ENCODE measurements at places on chromosomes 16 and 17.

DNA sequence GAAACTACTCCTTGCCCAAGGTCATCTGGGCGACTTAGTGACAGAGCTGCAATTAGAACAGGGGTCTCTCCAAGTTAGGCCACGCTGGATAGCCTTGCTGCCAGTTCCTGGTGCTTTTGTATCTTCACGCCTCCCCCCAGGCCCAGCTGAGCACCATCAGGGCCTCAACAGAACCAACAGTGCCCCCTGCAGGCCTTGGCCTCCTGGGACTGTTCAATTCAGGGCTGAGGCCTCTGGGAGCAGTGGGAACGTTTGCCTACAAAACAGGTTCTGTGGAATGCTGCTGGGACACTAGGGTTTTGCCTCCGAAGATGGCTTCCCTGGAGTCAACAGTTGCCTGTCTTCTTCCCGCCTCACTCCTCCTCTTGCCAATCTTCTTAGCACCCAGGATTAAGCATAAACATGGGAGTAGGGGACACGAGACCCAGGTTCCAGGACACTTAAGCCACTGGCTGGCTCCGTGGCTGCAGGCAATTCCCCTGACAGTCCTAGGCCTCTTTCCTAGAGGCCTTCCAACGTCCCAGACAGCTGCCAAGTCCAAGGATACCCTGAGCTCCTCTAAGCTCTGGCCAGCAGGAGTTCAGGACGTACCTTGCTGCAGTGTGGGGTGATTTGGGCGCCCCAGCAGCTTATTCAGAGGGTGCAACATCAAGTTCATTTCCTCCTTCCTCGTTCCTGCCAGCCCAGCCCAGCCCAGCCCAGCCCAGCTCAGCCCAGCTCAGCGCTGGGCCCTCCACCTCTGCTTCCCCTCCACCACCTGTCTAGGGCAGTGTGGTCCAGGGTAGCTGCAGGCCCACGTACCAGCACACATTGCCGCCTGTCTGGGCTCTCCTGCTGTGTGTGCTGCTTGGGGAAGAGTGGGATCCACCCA, 246.6 kb upstream of the RPL38 start:
- no peak for DNase-seq

DNA sequence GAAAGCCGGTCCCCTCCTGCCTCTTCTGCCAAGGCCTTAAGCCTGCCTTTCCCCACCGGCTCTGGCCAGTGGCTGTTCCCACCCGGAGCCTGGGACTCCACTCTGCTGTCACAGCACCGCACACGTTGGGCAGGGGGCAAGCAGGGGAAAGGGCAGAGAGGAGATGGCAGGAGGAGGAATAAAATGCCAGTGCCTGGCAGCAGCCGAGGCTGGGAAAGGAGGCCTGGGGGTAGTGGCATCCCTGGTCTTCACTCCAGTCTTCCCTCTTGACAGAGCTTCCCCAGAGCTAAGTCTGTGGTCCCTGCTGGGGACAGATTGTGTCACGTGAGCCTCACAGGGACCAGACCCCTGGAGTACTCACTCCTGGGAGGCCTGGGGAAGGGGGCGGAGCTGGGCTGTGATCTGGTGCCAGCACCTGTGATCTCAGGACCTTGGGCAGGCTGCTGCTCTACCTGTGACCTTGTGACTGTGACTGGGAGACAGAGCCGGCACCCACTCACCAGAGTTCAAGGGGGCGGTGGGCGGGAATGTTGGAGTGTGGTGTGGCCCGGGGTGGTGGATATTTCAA, 97.2 kb upstream of the GSE1 start:
- no peak for DNase-seq

DNA sequence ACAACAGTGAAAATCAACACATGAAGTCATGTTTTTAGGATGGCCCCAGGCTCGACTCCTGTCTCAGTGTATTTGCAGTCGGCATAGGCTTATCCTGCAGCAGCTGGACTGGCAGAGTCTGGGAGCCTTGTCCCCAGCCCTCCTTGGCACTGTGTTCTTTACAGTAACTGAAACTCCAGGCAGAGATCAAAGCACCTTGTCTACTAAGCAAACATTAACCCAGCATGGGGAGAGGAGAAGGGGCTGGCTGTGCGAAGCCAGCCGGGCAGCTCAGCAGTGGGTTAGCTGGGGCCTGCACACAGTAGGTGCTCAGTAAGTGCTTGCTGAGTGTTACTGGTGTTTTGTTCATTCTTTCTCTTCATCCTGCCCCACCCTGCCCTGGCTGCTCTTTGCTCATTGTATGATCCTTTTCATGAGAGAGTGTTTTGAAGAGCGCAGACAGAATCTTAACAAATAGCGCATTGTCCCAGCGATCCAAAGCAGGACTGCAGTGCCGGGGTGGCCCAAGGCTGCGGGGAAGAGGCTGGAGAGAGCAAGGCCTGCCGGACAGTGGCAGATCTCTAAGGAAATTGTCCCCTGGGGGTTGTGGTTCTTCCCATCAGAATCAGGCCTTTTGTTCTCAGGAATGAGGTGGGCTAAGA, 23.5 kb upstream of the ITGB4 start:
- no peak for DNase-seq

DNA sequence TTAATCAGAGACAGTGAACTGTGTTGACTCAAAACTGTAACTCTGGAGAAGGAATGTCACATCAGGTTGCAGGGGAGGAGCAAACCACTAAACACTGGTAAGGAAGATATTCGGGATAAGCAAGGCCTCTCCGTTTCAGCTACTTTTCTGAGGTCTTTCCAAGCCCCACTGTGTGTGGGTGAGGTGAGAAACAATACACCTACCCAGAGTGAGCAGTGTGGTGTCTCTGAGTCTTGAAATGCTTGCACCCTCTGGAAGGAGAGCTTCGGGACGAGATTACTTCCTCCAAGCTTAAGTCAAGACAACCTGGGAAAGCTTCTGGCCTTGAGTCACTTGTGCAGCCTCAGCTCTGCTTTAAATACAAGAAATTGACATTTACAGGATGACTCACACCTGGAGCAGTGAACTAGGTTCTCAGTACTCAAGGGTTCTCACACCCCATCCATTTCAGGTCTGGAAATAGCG, 2.5 kb upstream of the MAP3K14 start:
- DNase-seq, result no peak

DNA sequence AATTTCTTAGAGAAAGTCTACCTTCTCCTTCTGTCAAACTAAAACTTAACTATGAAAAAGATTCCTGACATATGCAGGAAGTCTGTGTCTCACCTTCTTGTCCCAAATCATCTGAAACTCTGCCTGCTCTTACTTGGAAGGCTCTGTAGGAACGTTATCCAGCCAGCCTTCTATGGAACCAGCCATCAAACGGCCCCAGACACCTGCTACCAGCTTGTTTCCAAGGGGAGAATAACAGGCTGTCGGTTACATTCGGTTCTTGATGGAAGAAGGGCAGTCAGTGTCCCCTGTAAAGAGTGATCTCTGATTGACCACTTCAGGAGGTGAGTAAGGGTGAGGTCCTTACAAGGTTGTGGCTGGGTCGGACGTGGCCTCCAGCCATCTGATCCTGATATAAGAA, 1.7 kb downstream of the ADAMTS18 start:
- DNase-seq, result no peak

- DNase-seq, result no peak
These were observed 109.2 kb upstream of the NACA2 start for GRCh38 chr17:61700252-61700651.

- DNase-seq, result no peak
These were observed 23.7 kb upstream of the XYLT2 start for GRCh38 chr17:50322271-50322670.

DNA sequence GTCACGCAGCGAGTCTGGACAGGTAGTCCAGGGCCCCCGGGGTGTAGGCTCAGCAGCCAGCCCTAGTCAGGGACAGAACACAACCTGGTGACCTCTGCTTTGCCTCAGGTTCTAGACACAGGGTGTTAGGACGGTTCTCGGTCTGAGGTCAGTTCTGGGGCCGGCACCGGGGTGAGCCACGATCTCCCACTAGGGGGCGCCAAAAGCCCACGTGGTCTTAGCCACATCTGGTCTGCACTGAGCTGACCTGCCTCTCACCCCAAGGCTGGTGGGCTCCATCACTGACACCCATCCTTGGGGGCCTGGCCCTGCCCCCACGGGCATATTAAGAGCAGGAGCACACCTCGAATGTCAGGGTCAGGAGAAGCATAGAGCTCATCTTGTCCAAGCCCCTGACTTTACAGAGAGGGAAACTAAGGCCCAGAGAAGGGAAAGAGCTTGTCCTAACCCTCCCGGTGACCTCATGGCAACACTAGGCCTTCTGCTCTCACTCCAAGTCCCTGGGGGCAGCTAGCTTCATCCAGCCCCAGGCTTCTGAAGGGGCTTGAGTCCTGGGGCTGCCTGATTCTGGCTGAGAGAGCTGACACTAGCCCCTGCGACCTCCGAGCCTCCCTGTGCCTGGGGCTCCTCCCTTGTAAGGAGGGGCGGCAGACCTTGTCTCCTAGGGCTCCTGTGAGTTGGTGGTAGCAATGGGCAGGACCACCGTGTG, 9.0 kb downstream of the SLC5A10 start:
- DNase-seq, result peak; percentile 59

DNA sequence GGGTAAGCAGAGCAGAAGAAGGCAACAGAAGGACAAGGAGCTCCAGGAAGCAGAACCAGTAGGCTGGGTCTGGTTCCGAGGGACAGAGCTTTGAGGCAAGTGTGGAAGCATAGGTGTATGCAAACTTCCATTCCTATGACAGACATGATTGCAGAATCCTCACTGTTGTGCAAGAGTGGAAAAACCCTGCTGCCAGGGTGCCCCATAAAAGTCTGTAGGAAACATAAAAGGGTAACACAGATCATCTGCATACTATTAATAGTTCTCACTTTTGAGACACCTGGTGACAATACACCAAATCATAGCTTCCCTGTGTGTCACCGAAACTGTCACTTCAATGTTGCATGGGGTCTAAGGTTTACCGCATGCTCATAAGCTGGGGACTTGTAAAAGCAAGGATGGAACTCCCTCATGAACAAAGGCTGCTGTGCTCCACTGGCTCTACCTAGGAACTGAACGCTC, 39.7 kb downstream of the ARHGAP17 start:
- no peak for DNase-seq

DNA sequence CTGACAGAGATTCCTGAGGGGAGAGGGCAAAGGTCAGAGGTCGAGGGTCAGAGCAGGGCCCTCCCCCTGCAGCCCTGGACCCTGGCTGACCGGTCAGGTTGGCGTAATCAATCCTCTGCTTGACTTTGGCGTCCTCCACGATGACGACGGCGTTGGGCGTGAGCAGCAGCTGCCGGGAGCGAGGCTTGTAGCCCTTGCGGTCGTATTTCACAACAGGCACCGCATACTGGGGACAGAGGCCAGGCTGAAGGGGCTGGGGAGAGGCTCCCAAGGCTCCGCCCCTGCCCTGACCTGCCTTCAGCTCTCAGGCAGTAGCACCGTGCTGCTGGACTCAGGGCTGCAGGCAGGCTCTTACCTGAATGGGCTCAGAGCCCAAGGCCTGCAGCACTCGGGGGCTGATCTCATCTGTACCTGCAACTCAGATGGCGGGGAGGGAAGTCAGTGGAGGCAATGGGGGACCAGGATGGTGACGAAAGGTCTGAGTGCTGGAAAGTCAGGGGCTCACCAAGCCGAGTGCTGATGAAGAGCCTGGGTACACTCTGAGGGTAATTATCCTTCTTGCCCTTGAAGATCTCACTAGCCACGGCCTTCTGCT, 12.0 kb upstream of the CRK start:
- no peak for DNase-seq

DNA sequence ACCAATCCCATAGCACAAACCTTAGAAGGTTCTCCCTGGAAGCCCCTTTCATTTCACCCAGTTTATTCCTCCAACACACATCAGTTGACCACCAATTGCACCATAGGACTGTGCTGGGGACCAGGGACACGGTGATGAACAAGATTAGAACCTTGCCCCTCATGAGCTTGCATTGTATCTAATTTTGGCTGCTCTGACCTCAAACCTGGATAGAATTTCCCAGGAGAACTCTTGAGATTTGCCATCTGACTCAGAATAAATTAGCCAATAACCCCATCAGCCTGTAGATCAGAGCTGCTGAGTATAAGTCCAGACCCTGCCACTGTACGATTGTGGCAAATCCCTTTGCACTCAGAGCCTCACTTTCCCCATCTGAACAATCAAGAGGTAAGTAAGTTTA, 52.1 kb downstream of the CDH11 start:
- DNase-seq, result no peak

- DNase-seq, result no peak
These were observed 759 bp upstream of the TP53I13 start for GRCh38 chr17:29567554-29568330.

DNA sequence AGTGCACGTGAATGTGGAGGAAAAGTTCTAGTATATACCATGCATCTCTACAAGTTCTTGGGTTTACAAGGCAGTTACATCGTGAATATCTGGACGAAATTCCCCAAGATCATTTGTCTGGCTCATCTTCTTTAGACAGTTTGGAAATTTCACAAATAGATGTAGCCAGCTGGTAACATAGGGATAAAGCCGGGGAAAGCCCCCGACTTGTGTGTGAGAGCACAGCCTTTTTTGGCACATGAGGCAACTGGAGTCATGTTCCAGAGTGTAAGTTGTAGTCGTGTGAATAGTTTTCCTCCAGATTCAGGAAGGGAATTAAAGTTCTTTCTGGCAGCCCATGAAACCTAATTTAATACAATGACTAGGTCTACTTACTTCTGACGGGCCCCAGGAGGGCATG, 62.3 kb downstream of the MARCHF10 start:
- no peak for DNase-seq

- DNase-seq, result no peak
These were observed 9.9 kb upstream of the HOXB13 start for GRCh38 chr17:48738424-48738802.

GRCh38 chr17:49518346-49519078, 23.4 kb downstream of the NGFR start:
- DNase-seq, result no peak

- DNase-seq, result no peak
These were observed 168.4 kb upstream of the WSCD1 start for GRCh38 chr17:5901731-5902130.

- DNase-seq, result peak; percentile 90
These were observed at the start of gene EFTUD2 for GRCh38 chr17:44899074-44899782. TSS of gene EFTUD2 (minus strand) at chr17:44899445. CDS start at chr17:44894521, 4,924 bp downstream.

DNA sequence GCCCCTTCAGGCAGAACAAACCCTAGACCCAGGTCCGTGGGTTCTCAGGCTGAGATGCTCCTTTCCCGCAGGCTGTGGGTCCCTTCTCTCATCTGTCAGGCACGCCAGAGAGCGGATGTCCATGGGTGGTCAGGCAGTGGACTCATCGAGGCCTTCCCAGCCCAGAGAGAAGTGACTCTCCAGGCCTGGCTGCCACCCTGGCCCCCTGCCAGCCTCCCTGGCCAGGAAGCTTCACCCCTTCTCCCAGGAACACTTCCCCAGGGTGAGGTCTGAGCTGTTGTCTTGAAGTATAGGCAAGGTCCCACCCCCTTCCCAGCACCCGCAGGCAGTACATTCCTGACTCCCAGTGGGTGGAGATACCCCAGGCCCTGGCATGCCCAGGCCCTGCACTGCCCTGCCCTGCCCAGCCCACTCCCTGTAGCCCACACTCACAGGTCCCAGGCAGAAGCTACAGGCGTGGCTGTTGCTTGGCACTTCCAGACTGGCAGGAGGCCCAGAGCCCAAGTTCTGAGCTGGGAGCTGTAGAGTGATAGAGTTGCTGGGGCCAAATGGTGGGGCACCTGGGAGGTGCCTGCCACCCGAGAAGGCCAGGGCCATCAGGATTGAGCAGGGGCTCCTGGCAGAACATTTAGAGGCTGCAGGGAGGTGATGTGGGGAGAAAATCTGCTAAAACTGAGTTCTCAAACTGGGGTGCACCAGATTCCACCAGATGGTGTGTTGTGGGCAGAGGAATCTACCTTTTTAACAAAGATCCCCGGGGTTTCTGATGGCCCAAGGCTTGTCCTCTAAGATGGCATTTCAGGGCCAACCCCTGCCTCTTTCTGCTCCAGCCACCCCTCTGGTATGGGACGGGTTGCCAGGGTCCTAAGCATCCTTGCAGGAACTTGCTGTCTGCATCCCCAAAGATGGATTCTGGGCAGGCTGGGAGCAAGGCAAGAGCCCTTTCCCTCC, 6.7 kb downstream of the ITGA3 start:
- no peak for DNase-seq
